ENCODE measurements at places on chromosomes 12 and 14.

DNA sequence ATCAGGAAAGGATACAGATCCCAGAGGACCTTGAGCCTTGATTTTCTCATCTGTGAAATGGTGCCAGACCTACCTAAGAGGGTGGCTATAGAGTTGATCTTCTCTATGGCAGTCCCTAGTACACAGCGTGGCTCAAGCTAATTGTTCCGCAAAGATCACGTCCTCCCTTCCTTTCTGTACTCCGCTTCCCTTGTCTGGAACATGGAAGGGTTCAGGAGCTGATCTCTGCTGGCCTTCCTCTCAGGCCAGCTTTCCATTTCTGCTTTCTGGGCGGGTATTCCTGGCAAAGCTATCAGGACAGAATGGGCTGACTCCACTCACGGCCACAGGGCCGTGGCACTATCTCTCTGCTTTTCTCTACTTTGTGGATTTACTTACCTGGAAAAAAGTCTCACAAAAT, 6.5 kb downstream of the CAMKK2 start:
- no peak for DNase-seq

DNA sequence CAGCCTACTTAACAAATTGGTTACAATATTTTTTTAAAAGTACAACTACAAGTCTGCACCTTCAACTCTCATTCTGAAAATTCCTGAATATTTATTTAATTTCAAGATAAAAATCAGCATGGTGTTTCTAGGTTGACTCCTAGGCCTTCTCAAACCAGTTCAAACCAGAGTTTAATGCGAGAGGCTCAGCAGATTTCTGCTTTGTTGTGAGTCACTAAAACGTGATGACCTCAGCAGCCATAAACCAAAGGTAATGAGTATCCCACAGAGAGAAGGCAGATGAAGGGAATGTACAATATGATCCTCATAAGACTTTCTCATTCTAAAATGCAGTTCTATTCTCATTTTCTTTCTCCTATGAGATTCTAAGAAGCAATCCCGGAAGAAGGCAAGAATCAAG, 1.5 kb downstream of the PRDM4 start:
- DNase-seq = no peak

DNA sequence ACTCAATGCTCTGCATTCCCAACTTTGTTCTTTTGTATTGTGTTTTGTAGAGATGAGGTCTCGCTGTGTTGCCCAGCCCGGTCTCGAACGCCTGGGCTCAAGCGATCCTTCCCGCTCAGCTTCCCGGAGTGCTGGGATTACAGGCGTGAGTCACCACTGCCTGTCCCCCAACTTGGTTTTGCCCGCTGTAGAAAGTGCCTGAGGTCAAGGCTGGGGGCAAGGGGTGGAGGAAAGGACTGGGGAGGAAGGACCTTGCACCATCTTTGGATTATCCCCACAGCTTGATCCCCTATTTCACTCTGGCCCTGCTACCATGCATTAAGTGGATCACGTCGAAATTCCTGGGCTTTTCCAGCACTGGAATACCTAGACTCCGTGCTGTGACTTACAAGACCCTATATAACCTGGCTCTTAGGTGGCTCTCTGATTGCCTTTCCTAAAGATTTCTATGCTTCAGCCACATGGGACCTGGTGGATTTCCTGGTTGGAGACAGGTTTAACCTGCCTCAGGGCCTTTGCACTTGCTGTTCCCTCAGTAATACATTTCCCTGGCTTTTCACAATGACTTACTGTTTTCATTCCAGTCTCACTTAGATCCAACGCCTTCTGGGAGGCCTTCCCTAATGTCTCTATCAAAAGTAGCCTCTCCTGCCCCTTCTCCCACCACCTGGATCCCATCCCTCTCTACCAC, 608 bp upstream of the PIANP start:
- peak; percentile 58 for DNase-seq

GRCh38 chr12:116299665-116300328, 22.3 kb upstream of the MED13L start:
- DNase-seq = no peak
